ENCODE measurements at places on chromosomes 2 and 18.

DNA sequence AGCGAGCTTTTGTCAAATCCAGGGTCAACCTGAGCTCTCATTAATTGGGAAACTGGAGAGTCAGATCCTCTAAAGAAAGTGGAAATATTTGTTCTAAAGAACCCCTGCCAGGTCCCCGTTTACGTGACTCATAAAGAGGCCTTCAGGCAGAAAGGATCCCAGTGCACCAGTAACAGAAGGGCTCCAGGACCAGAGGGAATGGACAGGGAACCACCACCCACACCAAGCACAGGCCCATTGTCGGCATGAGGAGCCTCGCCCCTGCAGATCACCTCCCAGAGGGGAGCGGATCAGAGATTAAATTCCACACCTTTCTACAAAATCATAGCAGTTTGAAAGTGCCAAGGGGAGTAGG lies 16.4 kb upstream of the C1QL2 start:
- no peak for DNase-seq

DNA sequence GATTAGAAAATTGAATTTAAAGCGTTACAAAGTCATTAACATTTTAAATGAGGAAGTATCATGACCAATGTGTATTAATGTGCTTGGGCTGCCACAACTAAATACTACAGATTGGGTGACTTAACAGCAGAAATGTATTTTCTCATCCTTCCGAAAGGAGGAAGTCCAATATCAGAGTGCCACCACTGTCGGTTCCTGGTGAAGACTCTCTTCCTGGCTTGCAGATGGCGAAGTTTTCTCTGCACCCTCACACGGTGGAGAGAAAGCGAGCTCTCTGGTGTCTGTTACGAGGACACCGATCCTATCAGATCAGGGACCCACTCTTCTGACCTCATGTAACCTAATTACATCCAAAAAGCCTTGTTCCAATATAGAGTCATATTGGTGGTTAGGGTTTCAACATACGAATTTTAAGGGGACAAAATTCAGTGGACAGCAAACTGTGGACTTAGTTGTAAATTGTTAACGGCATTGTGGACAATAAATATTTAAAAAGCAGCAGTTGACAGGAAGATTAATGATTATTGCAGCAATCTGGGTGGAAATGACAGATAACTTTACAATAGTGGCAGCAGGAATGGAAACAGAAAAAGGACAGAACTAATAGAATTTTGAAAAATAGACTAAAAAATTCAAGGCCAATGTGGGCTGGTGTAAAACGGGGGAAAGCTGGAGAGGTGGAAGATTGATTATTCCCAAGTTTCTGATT lies 35.1 kb upstream of the CYRIA start:
- no peak for DNase-seq

- DNase-seq = no peak
These were observed 599.9 kb downstream of the TMEM182 start for GRCh38 chr2:103361712-103362111.

- no peak for DNase-seq
These were observed 95.9 kb downstream of the COL3A1 start for GRCh38 chr2:189069855-189070619.

DNA sequence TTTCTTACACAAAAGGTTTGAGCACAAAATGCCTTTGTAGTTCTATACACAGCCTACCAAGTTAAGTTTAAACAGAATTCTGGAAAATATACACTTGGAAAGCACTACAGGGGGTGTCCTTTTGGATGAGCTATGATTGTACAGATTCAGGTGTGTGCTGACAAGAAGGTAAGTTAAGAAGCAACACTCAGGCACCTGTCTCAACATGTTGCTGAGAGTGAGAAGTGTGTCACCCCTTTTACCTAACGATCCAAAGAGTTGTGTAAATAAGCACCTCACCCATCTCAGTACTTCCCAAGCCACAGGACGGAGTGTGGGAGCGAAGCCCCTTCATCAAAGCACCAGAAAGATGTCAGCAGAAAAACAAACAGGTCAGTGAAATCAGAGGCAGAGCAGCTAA lies 109.5 kb upstream of the DAPL1 start:
- no peak for DNase-seq

- DNase-seq = peak; percentile 30
These were observed 41.1 kb downstream of the LDAH start for GRCh38 chr2:20781656-20782265.

- no peak for DNase-seq
These were observed 12.1 kb downstream of the PSD4 start for GRCh38 chr2:113185664-113186432.

DNA sequence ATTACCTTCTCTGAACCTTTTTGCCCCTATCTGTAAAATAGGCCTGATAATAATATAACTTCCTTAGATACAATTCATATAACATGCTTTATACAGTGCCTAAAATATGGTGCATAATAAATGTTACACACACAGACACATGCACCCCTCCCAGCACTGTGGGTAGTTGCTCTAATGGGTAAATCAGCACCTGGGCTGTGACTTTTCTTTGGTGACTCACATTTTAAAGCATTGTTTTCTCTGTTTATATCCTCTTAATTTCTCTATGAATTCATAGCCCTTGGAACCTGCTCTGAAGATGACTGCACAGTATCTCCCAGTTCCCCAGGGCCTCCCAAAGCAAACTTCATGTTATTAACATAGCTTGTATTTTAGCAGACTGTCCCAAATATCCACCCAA lies 248.2 kb upstream of the TNP1 start:
- no peak for DNase-seq

- no peak for DNase-seq
These were observed 15.8 kb upstream of the ASPRV1 start for GRCh38 chr2:69977186-69977585.

GRCh38 chr2:30732376-30732775 lies 74.9 kb downstream of the CAPN13 start:
- DNase-seq = no peak

DNA sequence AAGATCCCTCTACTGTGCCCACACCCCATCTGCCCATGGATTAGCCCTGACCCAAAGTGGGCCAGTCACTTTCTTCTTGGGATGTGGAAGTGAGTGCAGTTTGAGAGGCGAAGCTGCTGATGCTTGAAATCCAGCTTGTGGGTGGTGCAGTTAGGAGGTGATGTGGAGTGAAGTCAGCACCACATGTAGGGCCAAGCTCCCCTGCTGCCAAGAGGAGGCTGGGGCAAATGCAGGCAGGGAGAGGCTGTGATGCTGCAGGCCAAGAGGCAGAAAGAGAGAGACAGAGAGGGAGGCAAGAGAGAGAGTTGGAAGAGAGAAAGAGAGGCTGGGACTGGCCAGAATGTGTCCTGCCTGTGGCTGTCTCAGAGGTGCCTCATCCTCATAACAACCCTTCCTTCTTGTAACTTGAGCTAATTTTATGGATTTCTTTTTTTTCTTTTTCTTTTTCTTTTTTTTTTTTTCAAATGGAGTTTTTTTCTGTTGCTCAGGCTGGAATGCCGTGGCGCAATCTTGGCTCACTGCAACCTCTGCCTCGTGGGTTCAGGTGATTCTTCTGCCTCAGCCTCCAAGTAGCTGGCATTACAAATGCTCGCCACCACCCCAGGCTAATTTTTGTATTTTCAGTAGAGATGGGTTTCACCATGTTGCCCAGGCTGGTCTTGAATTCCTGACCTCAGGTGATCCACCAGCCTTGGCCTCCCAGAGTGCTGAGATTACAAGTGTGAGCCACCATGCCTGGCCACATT lies 35.3 kb upstream of the CAB39 start:
- DNase-seq = no peak

GRCh38 chr2:174826051-174826450 lies 61.8 kb upstream of the CHRNA1 start:
- no peak for DNase-seq

Measured in CD4-positive, alpha-beta T cell treated with Interleukin-2 at 100 ng/mL for 4 hours (primary cell).